ENCODE measurements at places on chromosomes 1 and 21.
A peak's percentile ranks its signal among the peaks of the same experiment; 100 is the strongest.

- DNase-seq: no peak
Measured at GRCh38 chr1:193539731-193540459, 353.5 kb upstream of the B3GALT2 start.

GRCh38 chr1:61140778-61141177 lies 58.4 kb downstream of the NFIA start:
- no peak for DNase-seq

GRCh38 chr1:11046270-11046566 lies 821 bp downstream of the MASP2 start:
- DNase-seq: no peak

DNA sequence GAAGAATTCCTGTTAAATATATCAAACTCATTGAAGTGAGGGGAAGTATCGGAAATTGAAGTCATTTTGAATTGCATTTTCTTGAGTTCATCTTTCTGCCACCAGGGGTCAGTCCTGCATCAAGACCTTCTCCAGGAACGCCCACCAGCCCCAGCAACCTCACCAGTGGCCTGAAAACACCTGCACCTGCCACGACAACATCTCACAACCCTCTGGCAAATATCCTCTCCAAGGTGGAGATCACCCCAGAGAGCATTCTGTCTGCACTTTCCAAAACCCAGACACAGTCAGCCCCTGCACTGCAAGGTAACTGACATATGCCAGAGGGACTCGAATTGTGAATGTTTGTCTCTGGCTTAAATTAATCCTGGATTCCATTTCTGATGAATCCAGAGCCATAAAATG lies 22.8 kb upstream of the TARS2 start:
- DNase-seq: peak; percentile 10

DNA sequence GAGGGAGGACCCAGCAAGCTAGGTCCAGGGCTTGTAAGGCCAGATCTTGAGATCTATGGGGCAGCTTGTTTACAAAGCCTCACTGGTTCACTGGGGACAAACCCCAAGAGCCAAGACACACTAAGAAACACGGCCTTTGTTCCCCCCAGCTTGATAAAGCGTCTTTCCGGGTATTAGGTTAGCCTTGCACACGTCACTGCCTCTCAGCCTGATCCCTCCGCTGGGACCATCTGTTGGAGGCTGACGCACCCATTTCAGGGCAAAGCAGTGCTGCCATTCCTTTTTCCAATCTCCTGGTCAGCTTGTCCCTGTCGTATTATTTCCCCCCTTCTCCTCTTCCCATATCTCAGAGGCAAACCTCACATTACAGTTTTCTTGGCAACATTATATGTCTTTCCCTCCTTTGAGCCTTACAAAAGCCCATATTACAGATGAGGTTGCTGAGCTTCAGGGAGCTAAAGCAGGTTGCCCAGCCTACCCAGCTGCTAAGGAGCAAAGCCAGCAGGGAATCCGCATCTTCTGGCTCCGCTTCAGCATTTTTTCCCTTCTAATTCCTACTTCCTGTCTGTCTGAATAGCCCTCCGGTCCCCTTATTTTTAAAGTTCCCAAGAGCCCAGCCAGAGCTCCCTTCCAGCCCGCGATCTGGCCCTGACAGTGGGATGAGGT lies 4.1 kb downstream of the HEYL start:
- no peak for DNase-seq

DNA sequence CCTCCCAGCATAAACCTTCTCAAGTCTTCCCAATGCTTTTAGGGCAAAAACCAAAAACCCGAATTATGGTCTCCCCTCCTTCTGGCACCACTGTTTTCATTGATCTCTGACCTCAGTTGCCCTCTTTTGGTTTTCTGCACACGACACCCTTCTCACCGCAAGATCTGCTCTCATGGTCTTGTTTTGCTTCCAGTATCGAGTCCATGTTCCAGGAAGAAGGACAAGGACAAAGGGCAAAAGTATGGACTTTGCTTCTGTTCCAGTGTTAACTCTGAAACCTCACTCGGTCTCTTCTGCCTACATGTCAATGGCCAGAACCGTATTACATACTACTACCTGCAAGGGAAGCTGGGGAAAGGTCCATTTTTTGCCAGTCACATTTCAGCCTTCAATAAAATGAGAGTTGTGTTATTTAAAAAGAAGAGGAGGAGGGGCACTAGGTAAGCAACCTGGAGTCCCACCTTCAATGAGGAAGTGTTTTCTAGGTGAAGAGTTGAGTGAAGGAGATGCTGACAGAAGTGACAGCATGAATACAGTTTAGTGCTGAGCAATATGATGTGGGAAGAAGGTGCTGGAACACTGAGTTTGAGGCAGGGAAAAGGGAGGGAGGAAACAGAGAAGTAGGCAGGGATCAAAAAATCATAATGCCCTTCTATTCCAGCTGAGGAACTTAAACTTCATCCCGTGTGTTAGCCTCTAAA lies 183.4 kb downstream of the FGGY start:
- DNase-seq: no peak

DNA sequence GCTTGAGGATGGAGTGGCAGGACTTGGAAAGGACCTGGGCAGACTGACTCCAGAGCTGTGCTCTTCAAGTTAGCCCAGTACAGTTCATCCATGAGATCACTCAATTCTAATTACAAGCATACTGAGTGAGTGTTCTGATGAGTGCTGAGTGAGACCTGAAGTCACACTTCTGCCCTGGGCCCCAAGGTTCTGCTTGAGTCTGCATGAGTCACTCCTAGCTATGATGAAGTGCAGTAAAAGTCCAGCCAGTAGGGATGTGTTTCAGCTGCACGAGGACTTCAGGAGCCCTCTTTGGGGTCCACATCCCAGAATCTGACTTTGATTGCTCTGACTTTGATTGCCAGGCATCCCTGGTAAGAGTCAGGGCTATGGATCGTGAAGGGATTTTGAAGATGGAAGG lies 35.8 kb downstream of the PLEKHA6 start:
- no peak for DNase-seq

DNA sequence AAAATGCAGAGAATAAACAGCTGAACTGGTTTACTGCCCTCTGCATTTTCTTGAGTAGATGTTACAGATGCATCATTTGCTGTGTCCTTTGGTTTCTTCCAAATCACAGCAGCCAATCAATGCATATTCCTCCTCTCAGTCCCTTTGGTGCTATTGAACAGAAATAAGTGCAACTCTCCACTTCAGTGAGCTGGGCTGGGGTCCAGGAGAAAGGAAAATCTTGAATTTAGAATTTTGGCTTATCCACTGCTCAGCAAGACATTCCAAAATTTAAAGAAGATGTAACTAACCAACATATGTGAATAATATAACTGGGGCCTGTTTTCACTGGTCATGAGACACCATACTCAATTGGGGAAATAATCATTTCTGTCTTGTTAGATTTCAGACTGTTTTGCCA lies 39.2 kb downstream of the PRMT6 start:
- DNase-seq: no peak

DNA sequence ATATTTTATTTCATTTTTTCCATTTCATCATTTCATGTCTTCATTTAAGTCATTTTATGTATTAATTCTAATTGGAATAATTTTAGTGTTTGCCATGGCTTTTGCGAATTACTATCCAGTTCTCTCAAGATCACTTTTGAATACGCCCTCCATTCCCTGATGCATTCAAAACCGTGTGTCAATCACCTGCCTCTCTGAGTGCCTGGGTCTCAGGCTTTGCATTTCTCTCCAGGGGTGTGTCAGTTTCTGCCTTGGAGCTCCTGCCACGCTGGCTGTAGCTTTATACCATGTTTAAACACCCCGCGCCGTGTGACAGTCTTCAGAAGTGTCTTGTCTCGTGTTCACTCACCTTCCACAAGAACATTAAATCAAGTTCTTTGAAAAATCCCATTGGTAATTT lies 7.4 kb upstream of the DNMT3L start:
- DNase-seq: no peak

GRCh38 chr1:150165622-150166612 lies 16.2 kb downstream of the PLEKHO1 start:
- DNase-seq: no peak

GRCh38 chr1:185305419-185305818 lies 11.6 kb downstream of the IVNS1ABP start:
- DNase-seq: no peak

DNA sequence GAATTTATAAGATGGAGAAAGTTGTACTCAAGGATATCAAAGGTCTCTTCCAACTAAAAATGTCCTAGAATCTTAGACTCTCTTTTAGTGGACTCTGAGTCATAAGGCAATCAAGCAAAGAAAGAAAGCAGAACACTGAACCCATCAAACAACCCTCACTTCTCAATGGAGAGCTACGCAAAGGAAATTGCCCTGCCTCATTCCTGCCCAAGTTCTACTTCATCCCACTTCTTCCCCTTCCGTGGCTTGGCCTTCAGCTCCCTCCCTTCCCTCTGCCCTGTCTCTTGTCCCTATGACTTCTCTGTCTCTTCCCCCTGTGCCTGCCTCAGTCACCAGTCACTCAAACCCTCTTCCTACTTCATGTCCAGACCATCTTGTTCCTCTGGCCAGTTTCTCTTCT lies 58.5 kb downstream of the RIMS3 start:
- no peak for DNase-seq

DNA sequence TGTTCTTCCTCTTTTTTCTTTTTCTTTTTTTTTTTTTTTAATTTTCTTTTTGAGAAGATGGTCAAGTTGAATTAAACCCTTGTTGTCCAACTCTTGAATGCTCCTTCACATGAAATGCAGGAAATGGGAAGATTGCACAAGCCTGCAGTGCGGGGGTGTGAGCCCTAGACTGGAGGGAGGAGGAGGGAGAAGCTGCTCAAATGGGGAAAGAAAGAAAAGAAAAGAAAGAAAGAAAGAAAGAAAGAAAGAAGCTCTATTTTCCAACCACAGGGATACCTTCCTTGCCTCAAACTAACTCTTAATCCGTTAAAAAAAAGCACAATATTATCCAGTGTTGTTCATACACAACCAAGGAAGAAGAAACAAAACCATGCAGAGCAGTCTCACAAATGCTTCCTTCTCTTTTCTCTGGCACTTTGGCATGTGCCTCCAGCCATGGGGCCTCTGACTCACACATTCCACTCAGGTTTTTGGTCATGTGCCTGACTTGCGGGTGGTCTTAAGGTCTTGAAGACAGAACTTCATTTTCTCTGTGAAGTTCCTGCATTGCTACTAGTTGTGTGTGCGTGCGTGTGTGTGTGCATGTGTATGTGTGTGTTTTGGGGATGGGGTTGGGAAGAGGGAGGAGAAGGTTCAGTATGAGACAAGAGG lies 276.1 kb downstream of the RPS6KC1 start:
- no peak for DNase-seq

DNA sequence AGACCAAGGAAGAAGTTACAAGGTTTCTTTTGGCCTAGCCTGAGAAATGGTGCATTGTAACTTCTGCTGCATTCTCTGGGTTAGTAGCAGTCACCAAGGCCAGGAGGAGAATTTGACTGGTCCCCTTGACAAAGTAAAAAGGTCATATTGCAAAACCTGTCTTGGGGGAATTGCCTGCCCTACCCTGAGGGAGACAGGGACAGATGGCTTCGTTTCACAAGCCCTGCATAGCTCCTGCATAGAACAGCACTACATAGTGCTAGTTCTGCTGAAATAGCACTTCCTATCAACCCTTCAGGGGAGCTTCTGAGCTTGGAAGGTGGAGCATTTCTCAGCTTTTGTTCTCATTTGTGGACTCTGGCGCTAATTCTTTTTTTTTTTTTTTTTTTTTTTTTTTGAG lies 20.4 kb upstream of the AK2 start:
- no peak for DNase-seq

GRCh38 chr1:214078950-214079349 lies 91.2 kb downstream of the PROX1 start:
- no peak for DNase-seq

GRCh38 chr1:145777357-145778145 lies 46.3 kb downstream of the RNF115 start:
- no peak for DNase-seq

- no peak for DNase-seq
Measured at GRCh38 chr1:118143121-118143520, 41.9 kb downstream of the SPAG17 start.

GRCh38 chr1:57858740-57859139 lies 434.9 kb upstream of the DAB1 start:
- DNase-seq: no peak

GRCh38 chr1:162844153-162844552 lies 16.8 kb downstream of the CCDC190 start:
- DNase-seq: no peak

DNA sequence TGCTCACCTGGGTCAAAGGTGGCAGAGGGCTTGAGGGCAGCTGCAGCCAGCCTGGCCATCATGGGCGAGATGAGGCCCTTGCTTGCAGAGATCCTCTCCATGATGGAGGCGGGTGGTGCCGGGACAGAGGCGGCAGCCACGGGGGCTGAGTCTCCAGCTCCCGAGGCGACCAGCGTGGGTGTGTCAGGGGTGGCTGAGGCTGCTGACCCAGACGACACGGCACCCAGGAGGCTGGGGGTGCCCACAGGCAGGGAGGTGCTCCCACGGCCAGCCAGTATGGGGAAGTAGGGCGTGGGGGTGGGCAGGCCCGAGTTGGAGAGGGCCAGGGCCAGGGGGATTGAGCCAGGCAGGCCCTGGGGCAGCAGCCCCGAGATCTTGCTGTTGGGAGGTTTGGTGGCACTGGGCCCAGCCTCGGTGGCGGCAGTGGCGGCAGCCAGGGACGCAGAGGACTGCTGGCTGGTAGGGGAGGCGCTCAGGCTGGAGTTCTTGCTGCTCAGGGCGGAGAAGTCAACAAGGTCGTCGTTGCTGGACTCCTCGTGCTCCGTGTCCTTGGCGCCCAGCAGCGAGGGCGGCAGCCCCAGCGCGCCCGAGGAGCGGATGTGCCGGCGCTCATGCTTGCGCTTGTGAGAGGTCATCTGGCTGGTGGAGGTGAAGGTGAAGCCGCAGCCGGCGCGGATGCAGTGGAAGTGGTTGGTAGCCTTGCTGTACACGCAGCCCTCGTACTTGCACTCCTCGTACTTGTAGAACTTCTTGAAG lies 142.9 kb downstream of the CASZ1 start:
- no peak for DNase-seq

GRCh38 chr21:44740742-44741141 lies 29.4 kb upstream of the TSPEAR start:
- no peak for DNase-seq

DNA sequence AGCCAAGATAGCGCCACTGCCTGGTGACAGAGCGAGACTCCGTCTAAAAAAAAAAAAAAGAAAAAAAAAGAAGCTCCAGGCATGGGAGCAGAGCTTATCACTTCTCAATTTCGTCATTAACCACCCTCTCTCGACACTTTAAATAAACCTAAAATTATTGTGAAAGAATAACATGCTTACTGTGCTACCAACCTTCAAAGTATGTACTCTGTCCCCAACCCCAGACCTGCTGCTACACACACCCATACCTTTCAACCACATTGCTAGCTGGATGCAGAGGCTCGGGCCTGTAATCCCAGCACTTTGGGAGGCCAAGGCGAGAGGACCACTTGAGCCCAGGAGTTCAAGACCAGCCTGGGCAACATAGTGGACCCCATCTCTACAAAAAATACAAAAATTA lies 38.7 kb downstream of the GNPAT start:
- DNase-seq: no peak

DNA sequence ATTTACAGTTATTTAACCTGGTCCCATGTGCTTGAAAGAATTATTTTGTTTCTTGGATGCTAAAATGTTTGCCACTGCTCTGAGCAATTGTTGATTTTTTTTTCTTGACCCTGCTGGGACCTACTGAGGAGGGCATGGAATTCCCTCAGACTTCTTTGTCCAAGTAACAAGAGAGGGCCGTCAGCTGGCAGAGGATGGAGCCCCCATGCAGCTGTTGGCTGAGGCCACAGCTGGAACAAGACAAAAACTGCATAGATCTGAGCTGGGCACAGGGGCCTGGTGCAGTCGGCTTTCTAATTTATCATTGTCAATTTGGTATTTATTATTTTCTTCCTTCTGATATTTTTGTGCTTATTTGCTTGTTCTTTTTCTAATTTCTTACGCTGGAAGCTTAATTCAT lies 39.6 kb upstream of the ABCG1 start:
- no peak for DNase-seq

Data from pulmonary artery endothelial cell (primary cell).